ENCODE measurements at places on chromosomes 6 and 20.

- DNase-seq, result no peak
These were observed 152.4 kb upstream of the MLN start for GRCh38 chr6:33956206-33956605.

GRCh38 chr20:47991875-47992488, 206.7 kb upstream of the SULF2 start:
- DNase-seq, result no peak

DNA sequence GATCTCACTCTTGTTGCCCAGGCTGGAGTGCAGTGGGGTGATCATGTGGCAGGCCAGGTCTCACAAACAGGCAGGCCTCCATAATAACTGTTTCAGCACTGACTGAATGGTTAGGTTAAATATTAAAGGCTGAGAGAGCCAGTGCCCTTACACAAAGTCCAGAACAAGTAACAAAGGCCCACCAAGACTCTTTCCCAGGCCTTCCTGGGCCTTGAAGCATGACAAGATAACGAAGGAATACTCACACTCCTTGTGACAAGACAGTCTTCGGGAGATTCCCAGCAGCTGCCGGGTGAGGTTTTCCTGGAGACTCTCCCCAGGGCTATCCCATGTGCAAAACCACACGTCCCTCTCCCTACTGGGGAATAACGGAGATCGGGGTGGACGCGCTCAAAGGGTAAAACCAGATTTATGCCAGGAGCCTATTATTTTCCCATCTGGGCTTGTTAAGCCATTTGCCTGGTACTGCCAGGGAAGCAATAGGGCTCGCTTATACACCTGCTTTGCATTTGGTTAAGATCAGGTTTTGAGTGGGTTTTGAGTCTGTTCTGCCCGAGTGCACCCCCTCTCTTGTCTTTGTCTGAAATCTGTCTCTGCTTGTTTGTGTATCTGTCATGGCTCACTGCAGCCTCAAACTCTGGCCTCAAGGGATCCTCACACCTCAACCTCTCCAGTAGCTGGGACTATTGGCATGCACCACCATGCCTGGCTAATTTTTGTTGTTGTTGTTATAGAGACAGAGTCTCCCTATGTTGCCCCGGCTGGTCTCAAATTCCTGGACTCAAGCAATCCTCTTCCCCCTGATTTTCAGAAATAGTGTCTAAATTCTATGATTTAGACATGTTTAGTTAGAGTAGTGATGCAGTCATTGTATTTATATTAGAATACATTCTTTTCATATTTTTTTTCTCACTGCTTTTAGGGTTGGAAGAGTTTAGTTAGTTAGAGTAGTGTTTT, 1.4 kb upstream of the ENPP3 start:
- DNase-seq, result no peak

GRCh38 chr6:14655201-14656061, 537.9 kb downstream of the CD83 start:
- DNase-seq, result no peak

DNA sequence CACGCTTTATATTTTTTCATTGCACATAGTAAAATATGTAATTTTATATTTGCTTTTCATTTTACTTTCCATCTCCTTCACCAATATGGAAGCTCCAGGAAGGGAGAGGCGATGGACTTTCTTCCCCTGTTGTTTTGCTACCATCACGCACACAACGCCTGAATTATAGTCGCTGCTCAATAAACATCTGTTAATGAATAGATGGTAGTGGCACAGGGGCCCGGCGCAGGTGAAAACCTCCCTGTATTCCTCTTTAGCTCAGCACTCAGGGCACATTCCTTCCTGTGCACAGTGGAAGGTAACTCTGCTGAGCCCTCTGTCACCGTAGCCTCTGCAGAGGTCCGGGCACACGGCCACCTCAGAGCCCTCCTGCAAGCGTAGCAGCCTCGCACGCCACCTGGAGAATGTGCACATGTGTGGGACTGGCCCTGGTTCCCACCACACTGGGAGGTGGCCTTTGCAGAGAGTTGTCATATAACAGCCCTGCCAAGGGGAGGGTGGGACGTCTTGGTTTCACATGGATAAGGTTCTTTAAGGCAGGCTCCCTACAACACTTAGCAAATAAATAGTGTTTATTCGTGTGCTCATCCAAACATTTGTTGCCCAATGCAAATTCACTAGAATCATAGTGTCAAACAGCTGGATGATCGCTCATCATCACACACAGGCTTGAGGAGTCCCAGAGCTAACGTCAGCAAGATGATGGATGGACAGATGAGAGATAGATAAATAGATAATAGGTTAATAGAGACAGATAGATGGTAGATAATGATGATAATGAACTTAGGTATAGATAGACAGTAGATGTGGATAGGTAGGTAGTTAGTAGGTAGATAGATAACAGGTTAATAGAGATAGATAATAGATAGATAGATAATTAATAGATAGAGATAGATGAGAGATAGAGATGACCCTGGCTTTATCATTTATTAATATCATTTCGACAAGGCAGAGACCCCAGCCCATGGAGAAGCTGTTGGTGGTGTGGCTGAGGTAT, 32.3 kb upstream of the AFDN start:
- DNase-seq, result no peak

GRCh38 chr20:45470262-45470931, 844 bp downstream of the WFDC2 start:
- DNase-seq, result no peak

DNA sequence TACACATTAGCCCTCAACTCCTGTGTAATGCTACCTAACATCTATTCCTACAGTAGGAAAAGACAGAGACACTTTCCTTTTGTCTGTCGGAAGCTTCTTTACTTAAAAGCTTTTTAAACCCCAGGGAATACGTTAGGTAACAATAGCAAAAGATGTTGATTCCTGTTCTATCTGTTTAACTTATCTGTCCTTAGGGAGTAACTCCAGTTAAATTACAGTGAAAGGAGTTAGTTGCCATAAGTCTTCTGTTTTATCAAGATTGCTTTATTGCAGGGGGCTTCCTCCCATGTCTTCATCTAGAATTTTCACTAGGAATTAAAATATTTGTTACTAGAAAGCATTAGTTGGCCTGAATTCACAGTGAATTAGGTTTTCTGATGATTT, 26.2 kb downstream of the TOP1 start:
- DNase-seq, result no peak

DNA sequence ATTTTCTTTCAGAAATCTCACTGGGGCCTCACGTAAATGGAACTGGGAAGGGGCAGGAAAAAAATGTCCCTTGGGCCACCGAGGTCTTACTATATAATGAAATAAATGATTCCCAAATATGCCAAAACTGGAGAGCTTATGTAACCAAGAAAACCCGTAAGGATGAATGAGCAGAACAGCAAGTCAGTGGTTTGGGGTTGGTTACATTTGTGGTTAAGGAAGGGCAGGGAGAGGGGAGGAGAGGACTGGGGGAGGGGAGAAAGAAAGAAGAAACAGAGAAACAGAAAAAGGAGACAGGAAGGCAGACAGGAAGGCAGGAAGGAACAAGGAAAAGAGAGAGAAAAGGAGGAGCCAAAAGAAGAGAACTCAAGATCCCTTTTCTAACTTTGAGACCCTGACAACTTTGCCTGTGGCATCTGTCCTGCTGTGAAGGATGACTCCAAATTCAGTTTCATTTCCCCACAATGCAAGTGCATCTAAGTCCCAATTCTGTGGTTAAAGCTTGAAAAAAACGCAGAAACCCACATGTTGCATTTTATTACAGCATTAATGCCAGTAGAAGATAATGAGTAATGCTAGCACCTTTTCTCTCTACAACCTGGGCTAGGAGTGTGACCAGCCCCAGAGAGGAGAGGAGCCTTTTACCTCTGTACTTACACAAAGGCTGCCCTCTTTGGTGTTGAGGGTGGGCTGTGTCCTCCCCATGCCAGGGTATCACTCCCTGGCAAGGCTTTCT, 10.8 kb upstream of the ARMC2 start:
- no peak for DNase-seq

GRCh38 chr6:2209226-2209809, 36.1 kb downstream of the GMDS start:
- peak; percentile 54 for DNase-seq

- no peak for DNase-seq
These were observed 622.6 kb upstream of the SLC35B3 start for GRCh38 chr6:9057937-9058336.

GRCh38 chr20:61901392-61902220, 164.1 kb downstream of the TAF4 start:
- DNase-seq, result no peak

DNA sequence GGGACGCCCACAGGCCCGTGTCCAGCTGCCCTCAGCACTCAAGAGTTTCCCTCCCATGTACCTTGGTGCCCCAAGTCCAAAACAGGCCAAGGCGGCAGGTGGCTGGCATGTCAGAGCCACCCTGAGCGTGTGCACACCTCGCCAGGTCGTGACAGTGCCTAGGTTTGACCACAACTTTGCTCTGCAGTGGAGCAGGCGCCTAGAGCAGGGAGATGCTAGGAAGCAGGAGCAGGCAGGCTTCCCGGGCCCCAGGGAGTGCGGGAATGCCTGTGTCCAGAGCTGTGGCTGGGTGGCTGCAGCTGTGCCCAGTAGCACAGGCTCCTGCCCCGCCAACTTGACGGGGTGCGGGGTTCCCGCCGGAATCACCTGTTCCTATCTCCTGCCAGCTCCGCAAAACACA, 380.8 kb upstream of the IMPG1 start:
- DNase-seq, result no peak

DNA sequence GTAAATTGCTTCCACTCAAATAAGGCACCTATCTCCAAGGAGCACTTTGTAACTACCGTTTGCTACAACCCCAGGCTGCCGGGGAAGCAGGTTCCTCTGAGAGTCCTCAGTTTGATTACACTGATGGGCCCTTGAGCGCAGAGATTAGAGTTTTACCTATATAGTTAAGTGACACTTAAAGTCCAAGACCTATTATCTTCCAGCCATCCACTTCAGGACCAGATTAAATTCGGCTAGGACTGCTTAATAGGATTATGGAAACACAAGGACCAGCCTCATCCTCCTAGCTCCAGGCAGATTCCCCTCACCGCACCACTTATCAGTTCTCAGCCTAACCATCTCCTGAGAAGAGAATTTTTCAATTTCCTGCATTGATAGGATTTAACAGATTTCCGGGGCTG, 64.7 kb upstream of the TIAM2 start:
- no peak for DNase-seq

- DNase-seq, result no peak
These were observed 293.8 kb downstream of the RFPL4B start for GRCh38 chr6:112640891-112641290.

GRCh38 chr20:19252451-19253120, 40.1 kb downstream of the SLC24A3 start:
- no peak for DNase-seq

- no peak for DNase-seq
These were observed 52.2 kb downstream of the SAMD5 start for GRCh38 chr6:147560670-147561069.
